NCI-H1105 (cell line): ENCODE measurements at places on chromosomes 4 and X.

- no peak for DNase-seq
These were observed 22.4 kb downstream of the FAT1 start for GRCh38 chr4:186701273-186701672.

GRCh38 chr4:97530676-97531075 lies 612.6 kb downstream of the STPG2 start:
- DNase-seq: no peak

- no peak for DNase-seq
These were observed 60.8 kb downstream of the TBL1X start for GRCh38 chrX:9525511-9526248.

- no peak for DNase-seq
These were observed 11.4 kb downstream of the PDLIM3 start for GRCh38 chr4:185523862-185524261.

DNA sequence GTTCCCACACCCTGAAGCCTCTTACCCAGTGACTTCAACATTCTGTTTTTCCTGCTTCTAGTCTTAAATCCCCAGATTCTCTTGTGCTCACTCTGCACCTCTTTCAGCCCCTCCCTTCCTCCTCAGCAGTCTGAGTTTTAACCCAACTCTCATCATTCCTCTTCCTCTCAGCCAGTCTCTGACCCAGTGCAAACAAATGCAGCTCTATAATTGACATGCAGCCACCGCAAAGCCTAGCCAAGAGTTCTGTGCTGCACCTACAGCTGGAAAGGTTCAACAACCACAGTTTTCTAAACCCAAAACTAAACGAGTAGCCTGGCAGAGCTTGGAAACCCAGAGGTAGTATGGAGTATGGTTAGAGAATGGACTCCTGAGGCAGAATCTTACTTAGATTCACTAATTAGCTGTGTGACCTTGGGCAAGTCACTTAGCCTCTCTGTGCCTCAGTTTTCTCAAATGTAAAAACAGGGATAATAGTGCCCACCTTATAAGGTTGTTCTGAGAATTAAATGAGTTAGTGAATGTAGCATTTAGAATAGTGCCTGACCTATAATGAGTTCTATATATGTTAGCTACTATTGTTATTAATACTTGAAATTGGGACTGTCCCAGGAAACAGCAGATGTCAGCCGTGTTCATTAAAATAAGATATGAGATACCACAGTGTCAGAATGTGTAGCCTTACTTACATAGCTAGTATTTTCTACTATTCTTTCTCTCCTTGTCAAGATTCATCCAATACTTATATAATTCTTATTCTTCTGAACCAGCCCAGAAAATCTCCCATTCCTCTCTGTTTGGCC lies 3.5 kb downstream of the TMEM154 start:
- DNase-seq: no peak
